ENCODE measurements at places on chromosomes 6 and 20. TPM values are rescaled to one million over a fixed set of nuclear protein-coding genes. Genes with fewer than 3 reads are reported as not detected.

Gene JPH2
- total RNA-seq, result 1.7 TPM

Gene SLC2A10
- 0.30 TPM for total RNA-seq

GRCh38 chr6:80550281-80550680 lies 443.8 kb downstream of the BCKDHB start:
- no peak for DNase-seq

- DNase-seq, result no peak
Observed at GRCh38 chr6:169208011-169208410, 45.6 kb downstream of the THBS2 start.

- no peak for DNase-seq
Observed at GRCh38 chr6:81613606-81614005, 138.9 kb downstream of the TENT5A start.
